Activated CD4-positive, alpha-beta T cell treated with anti-CD3 and anti-CD28 coated beads for 1 hour (primary cell): ENCODE measurements at places on chromosomes 1 and 21.

GRCh38 chr21:20545454-20545853 is 452.8 kb upstream of the NCAM2 start:
- no peak for DNase-seq

- no peak for DNase-seq
Observed at GRCh38 chr1:109866071-109866470, 44.6 kb upstream of the CSF1 start.

DNA sequence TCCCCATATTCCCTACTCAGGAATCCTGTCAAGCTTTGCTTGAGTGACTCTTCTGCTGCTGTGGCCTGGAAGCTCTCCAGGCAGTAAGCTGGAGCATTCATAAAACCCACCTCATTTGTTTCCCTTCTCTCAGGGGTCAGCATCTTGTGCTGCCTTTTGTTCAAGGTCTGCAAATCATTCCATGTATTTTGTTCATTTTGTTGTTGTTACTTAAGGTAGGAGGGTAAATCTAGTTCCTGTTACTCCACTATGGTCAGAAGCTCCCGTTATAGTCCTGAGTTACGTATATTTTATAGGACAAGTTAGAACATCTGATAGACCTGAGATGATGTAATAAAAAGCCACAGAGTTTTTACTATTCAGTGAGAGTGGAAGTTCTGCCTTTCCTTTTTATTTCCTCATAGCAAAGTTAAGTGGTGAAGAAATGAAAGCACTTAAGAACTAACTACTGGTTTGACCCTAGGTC is 9.9 kb downstream of the SYNJ1 start:
- no peak for DNase-seq

GRCh38 chr1:43671626-43672330 is 21.8 kb downstream of the KDM4A start:
- DNase-seq, result no peak

DNA sequence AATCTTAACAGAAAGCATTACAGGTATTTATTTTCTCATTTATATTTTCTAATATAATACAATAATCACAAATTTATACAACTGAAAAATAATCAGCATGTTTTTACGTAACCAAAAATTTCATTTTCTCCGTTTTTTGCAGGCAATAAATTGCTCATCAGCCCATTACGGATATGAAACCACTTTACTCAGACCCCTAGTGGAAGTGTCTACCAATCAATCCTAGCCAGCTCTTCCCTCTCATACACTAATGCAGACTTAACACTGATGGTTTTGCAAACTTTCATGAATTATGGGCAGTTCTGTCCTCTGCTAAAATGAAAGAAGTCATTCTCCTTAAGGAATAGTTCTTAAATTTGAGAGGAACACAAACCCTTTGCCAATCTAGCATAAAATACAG is 124.7 kb downstream of the EIF4G3 start:
- DNase-seq, result no peak

DNA sequence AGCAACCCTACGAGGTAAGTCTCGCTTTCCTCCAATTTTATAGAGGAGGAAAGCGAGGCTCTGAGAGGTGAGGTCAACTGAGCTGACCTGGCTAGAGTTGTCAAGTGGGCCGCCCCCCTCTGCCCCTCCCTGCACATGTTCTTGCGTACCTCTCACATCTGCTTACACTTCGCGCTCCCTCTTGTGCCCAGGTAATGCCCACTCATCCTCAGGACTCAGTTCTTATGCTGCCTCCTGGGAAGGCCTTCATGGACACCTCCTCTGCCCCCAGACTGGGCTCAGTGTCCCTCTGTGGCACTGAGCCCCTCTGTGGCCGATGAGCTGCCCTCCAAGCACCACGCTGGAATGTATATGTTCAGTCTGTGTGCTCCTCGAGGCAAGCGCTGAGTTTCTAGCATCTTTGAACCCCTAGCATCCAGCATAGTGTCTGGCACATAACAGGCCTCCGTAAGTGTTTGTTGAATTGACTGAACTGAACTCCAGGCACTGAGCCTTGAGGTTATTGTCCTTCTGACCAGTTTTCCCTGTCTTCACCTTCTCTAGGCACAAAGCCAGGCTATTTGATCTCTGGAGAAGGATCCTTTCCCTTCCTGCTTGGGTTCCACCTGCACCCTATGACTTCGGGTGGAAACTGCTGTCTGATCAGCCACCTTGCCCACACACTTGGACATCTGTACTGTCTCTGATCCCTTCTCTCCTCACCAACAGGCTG is 13.5 kb downstream of the MOV10 start:
- no peak for DNase-seq

DNA sequence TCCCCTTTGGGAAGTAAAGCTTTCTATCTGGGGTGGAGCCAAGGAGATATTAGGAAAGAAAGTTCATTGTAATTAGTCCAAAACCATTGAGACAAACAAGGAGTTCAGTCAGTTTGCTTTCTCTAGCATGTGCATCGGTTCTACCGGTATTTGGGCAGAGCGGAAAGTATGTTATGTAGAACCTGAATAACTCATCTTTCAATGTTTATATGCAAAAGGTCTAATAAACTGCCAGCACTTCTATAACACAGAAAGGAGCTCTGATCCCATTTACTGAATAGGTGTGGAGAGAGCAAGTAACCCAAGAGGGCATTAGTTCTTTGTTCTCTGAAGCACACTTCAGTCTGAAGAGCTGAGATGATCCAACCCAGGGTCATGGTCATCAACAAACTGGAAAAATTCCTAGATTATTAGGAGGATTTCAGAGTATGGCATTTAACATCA is 3.5 kb downstream of the TGFB2 start:
- DNase-seq, result no peak
